DMS53 (cell line): ENCODE measurements at places on chromosomes 6 and 20.

GRCh38 chr6:41887331-41887751 is 7.8 kb downstream of the USP49 start:
- DNase-seq: no peak

DNA sequence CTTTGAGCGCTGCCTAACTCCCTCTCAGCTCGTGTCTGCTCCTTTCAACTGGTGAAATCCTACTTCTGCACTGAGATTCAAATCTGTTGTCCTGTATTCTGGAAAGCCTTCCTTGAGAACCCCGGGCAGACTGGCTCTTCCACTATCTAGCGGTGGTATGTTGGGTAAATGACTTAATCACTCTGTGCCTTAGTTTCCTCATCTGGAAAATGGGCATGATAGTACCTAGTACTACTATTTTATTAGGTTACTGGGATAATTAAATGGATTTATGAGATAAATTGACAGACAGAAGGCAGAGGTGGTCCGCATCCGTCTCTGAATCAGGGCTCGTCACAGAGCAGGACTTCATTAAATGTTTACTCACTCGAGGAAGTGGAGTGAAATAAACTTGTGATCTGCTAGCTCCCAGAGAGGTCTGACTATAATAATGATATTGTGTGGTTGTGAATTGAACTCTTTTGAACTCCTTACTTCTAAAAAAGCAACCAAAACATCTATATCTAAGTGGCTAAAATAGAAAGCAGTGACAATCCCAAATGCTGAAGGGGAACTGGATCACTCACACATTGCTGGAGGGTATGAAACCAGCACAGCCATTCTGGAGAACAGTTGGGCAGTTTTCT is 26.6 kb downstream of the PPP1R16B start:
- DNase-seq: no peak

GRCh38 chr20:54474866-54475265 is 527 bp upstream of the DOK5 start:
- DNase-seq: no peak

- DNase-seq: no peak
Measured at GRCh38 chr20:38216201-38216600, 44.3 kb downstream of the KIAA1755 start.

DNA sequence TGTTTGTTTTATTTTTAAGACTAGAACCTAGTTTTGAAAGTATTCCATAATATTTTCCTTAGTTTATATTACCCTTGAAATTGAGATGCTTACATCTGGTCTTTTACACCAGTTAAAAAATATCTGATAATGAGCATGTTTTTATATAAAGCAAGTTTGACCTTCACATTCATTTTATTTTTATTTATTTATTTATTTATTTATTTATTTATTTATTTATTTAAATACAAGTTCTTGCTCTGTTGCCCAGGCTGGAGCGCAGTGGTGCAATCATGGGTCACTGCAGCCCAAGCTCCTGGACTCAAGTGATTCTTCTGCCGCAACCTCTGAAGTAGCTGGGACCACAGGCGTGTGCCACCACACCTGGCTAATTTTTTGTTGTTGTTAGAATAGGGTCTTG is 52.8 kb upstream of the ADIG start:
- no peak for DNase-seq

DNA sequence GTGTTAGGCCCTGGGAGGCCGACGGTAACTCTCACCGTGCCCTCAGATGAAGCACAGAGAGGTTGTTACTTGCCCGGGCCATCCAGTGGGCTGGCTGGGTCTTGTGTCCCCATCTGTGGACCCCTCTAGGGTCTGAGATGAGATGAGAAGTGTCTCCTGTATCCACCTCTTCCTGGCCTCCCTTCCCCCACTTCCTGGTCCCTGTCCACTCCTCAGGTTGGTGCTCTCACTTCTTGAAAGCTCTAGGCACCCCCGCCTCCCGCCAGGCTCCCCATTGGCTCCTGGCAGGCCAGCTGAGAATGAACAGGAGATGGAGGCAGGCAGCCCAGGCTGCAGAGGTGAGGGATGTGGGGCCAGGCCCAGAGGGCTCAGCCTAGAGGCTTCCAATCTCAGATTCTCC is 1.5 kb downstream of the MMP24OS start:
- no peak for DNase-seq

DNA sequence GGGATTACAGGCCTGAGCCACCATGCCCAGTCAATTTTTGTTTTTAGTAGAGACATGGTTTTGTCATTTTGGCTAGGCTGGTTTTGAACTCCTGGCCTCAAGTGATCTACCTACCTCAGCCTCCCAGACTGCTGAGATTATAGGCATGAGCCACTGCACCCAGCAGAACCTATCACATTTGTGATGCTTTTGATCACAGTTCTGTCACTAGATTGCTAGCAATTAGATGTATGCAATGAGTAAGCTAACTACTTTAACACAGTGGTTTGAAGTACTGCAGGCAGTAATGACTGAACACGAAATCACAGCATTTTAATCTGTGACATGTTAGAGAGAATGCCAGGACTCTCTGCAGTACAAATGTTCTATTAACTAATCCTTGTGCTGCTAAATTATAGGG is 19.6 kb upstream of the SAMHD1 start:
- DNase-seq: no peak

- DNase-seq: no peak
Measured at GRCh38 chr6:136464874-136465273, 85.3 kb downstream of the MAP7 start.

DNA sequence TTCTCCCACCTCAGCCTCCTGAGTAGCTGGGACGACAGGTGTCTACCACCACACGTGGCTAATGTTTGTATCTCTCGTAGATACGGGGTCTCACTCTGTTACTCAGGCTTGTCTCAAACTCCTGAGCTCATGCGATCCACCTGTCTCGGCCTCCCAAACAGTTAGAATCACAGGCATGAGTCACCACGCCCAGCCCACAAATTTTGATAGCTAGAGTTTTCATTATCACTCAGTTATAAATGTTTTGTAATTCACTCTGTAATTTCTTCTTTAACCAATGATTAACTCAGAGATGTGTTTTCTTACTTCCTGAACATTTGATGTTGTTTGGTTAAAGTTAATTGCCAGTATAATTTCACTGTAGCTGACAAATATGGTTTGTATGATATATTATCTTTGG is 249.3 kb downstream of the SMOC2 start:
- no peak for DNase-seq
